SK-N-SH treated with all-trans-retinoic acid at 6 μM for 48 hours (cell line): ENCODE measurements at places on chromosomes 3 and 15.
A peak's percentile ranks its signal among the peaks of the same experiment; 100 is the strongest.

DNA sequence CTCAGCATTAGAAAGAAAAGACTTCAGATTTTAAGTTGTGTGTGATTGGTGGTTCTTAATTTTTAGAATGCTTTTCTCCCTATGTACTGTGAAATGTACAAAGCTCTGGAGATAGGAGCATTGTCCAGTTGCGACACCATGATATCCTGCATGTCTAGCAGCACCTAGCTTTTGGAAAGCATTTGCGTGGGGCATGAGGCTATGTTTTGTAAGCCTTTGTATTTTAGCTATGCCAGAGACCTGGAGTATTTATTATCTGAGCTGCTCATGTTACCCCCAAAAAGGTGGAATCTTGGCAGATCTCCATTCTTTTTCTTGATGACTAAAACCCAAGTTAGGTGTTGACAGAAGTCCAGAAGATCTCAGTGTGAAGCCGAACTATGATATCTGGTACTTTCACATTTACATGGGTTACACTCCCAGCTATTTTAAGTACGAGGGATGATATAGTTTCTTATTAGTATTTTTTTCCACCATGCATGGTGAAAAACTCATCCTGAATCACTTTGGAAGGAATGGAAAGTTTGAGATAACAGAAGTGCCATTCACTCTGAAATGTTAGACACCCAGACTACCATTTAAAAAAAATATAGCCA lies 126.7 kb upstream of the SAMMSON start:
- ATAC-seq = no peak

- peak; percentile 74 for ATAC-seq
These were observed 391.0 kb upstream of the RARB start for GRCh38 chr3:25037049-25037547.

GRCh38 chr3:188927971-188928370 lies 243.8 kb upstream of the TPRG1 start:
- no peak for ATAC-seq

DNA sequence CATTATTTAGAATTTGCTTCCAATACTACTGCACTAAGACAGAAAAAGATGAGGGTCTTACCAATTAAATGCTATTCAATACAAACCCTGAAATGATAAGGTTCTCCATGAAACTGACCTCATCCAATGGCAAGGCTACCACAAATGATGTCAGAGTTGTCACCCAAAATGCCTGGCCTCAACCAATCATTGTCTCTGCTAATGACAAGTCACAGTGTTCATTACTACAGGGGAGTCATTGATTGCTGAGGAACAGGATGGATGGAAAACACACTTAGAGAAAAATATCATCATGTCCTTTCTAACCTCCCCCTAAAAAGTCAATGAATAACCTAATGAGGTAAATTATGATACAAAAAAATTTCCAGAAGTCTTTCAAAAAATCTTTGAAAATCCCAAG lies 91.0 kb downstream of the FOXP1 start:
- no peak for ATAC-seq

DNA sequence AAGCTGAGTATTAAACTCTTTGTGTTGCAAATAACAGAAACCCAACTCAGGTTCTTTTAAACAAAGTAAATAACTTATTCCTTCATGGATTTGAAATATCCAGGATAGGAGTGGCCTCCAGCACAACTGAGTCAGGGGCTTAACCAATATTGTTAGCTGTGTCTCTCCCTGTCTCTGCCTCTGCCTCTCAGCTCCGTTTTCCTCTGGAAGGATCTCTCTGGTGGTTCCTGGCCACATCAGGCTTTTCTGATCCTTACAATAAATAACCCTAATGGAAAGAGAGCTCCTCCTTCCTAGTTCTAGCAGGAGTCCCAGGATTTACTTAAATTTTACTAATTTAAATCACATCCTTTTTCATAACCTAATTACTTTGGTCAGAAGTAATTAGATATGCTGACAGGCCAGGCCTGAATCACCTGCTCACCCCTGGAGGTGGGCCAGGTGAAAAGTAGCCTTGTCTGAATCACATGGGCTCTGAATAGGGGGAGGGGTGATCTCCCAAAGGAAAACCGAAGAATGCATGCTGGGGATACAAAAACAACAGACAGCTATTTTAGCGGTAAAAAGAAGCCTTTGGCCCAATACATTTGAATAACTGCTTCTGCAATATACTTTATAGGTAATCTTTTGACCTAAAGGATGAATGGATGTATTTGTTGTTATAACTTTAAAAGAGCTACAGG lies 75.4 kb downstream of the REC114 start:
- no peak for ATAC-seq

DNA sequence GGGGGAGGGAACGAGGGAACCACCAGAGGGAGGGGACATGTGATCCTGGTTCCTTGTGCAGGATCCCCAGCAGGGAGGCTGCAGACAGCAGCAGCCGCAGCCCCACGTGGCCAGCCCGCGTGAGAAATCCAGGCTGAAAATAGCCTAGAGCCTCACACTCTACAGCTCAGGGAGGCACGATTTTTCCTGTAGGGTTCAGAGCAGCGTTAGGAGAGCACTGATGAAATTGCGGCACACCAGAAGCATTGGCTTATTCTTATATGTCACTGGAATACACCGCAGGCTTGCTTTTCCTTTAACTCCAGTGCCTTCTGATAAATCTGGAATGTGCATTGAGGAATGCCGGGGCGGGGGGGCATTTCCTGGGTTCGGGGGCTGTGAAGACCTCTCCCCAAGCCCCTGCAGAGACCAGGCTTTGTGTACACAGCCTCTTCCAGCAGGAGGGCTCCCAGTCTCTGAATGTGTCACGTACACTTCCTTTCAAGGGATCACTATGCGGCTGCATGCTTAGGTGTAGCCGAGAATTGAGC lies 193.0 kb downstream of the ATP10A start:
- ATAC-seq = no peak

DNA sequence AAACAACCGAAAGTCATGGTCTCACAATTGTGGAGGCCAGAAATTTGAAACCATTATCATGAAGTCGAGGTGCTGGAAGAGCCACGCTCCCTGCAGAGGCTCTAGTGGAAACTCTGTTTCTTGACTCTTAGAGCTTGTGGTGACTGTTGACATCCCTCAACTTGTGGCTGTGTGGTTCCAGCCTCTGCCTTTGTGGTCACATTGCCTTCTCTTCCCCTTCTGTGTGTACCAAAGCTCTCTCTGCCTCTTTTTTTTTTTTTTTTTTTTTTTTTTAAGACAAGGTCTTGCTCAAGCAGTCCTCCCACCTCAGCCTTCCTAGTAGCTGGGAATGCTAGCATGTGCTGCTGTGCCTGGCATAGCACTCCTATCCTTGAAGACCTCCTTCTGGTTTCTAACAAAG lies 48.7 kb upstream of the CRTC3 start:
- ATAC-seq = no peak

- peak; percentile 29 for ATAC-seq
These were observed 59.6 kb upstream of the LMCD1 start for GRCh38 chr3:8441969-8442559.

GRCh38 chr15:96470681-96471310 lies 140.3 kb downstream of the NR2F2 start:
- no peak for ATAC-seq

DNA sequence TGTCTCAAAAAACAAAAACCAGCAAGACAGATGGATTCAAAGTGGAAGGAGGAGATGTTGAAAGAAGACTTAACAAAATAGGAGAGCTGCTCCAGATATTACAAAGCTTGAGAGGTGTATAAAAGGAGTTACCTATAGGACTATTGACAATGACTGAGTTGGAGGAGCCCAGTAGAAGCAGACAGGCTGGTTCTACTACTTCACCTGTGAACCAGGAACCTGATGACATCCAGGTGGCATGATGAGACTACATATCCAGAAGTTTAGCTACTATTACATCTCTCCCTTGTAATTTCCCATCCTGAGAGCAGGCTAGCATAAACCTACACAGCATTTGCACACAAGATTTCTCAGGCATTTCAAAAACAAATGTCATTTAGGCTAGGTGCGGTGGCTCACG lies 49.3 kb downstream of the CPEB1 start:
- ATAC-seq = no peak

GRCh38 chr3:15535732-15536131 lies 14.2 kb upstream of the COLQ start:
- no peak for ATAC-seq

DNA sequence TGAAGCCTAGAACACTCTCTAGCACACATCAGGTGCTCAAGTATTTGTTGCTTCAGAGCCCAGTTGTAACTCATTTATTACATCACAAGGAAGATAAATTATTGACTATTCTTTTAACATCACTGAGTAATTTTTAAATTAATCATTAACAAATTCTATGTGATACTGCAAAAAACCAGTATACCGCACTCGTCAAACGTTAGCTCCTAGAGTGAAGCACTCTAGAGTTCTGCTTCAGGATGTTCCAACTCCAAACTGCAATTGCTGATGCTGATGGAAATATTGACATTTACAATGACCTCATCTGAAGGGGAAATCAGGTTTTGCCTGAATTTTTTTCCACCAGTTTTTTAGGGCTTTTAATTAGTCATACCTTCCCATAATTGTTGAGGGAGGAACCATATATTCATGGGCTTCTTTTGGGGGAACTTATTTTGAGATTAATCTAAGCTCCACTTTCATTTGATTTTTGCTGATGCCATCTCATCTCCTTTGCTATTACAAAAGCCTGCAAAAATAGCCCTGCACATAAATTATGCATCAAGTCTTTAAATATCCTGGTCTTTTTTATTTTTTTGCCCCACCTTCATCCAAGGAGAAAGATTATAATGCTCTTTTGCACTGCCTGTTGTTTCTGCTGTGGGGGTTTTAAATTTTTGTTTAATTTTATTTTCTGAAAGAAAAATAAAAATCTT lies 123.0 kb upstream of the STAC start:
- no peak for ATAC-seq

DNA sequence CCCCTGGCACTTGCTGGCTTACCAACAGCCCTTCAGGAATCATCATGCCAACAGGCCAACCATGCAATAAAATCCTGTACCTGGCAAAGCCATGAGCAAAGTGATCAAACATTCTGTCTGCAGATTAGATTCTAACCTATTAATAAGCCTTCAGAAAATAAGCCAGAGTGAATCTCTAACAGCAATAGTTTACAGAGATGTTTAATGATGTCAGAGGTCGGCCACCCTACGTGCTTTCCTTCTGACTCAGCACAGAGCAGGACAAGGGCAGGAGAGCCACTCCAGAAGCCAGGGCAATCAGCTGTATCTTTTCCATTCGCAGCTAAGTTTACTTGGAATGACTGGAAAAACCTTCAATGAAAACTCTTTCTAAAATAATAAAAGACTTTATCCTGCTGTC lies 13.1 kb downstream of the COL8A1 start:
- peak; percentile 67 for ATAC-seq

GRCh38 chr15:51731549-51732267 lies 5.7 kb downstream of the LYSMD2 start:
- no peak for ATAC-seq

DNA sequence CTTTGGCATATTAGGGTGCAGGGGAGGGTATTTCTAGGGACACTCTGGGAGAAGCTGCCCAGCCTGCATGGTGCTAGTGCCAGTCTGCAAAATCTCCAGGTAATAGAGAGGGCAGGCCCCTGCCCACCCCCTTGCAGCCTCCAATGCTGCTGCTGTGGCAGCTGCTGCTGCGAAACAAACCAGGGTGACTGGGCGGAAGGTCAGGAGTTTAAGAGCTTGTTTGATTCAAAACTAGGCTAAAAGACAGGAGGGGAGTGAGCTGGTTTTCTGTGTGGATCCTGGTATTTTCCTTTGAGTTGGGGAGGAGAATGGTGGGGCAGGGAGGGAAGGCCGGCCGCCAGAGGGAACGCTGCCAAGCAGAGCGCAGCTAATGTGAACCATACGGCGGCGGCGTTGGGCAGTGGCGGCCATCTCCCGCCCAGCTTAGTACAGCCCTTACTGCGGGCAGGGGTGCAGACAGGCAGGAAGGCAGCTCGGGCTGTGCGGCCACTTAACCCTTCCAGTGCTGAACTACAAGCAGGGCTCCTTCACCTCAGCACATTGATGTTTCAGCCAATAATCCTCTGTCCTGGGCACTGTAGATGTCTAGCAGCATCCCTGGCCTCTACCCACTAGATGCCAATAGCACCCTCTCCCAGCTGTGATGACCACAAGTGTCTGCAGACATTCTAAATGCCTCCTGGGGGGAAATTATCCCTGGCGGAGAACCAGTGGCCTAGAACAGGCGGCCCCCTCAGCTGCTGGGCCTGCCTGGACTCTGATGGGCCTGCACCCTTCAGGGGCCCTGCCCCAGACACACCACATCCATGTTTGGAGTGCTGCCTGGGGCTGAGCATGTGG lies 125.7 kb downstream of the EEFSEC start:
- ATAC-seq = peak; percentile 90

DNA sequence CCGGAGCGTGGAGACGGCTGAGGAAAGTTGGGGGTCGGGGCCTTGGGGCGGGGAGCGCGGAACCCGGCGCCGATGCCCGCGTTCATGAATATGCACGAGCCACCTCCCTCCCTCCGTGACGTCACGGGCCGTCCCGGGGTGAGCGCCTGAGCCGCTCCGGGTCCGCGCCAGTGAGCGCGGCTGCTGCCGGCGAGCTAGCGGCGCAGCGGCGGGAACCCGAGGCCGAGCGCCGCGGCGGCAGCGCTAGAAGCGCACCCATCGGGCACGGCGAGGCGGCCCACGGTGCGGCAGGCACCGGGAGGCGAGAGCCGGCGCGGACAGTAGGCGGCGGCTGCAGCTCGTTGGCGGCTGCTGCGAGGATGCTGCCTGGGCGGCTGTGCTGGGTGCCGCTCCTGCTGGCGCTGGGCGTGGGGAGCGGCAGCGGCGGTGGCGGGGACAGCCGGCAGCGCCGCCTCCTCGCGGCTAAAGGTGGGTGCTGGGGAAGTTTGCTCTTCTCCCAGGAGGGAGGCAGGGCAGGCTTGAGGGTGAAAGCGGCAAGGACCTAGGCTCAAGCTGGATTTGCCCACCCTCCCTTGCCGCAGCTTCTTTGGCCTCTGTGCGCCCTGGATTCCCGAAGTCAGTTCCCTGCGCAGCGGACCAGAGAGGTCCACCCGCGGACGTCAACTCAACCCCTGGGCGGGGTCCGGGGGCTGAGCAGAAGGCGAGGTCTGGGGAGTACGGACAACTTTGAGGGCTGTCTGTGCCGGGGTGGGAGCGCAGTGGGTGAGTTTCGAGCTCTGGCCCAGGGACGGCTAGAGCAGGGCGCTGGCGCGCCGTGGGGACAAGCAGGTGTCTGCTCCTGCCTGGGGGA lies at the start of gene CLSTN2:
CLSTN2 (plus strand) TSS at position 170 of the 850 bp plus-strand sequence.
- ATAC-seq = peak; percentile 76

GRCh38 chr3:119402791-119403190 lies 60.6 kb downstream of the TMEM39A start:
- ATAC-seq = no peak

DNA sequence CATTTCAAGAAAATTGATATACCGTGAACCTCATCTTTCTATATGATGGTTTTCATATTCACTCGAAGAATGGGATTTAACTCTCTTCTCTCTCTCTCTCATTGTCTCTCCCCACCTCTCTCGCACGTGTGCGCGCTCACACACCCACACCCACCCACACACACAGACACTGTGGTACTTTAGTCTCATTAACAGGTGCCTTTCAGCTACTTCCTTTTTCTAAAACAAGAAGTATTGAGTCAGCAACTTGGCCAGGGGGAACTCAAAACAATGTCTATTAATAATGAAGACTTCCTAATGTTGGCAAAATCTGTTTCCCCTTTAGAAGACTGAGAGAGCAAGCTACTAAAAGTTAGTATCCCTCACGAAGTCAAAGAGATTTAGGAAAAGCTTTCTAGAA lies 150.7 kb downstream of the TMCO5A start:
- ATAC-seq = no peak

- no peak for ATAC-seq
These were observed 34.0 kb downstream of the MINDY2 start for GRCh38 chr15:58805095-58805494.
